ENCODE measurements at places on chromosomes 5 and 9. TPM values are rescaled to one million over a fixed set of nuclear protein-coding genes. Genes with fewer than 3 reads are reported as not detected.

Gene HRH2
- total RNA-seq, result 2.9 TPM

Gene PCDHGC4
- total RNA-seq, result 0.51 TPM

Gene SFXN1
- total RNA-seq, result 91.8 TPM

Gene CCDC192
- total RNA-seq, result not detected

Gene TRPM3
- not detected for total RNA-seq

Gene SMIM27
- total RNA-seq, result 41.8 TPM

Gene SREK1
- total RNA-seq, result 144 TPM

DNA sequence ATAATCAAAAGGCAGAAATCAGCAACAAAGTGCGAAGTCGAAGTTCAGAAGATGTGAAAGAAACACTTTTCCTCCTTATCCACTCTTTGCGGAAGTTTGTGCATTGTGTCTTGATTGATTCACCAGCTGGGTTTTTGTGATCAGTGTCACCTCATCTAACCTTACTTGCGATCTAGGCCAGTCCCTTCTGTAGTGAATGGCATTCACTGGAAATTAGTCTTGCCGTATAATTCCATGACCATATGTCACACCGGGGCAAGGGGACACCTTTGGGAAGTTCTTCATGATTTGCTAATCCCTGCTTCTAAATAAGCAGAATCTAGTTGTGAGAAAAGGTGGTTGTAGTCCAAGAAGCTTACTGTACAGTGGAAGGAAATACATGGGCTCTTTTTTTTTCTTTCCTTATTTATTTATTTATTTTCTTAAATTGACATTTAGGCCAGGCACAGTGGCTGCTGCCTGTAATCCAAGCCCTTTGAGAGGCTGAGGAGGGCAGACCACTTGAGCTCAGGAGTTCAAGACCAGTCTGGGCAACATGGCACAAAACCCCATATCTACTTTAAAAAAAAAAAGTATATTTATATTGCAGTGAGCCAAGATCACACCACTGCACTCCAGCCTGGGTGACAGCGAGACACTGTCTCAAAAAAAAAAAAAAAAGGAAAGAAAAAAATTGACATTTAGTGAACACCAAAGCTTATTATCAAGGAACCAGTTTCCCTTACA is 7.8 kb downstream of the RAI14 start:
- no peaks in the 10 kb centered on the region for H3K27me3 ChIP-seq
- no peaks in the 10 kb centered on the region for H3K36me3 ChIP-seq
- no peak overlapping the region for H3K4me3 ChIP-seq
- DNase-seq, result no peak

- H3K27me3 ChIP-seq, result no peaks in the 10 kb centered on the region
- no peak for DNase-seq
- no peaks in the 10 kb centered on the region for H3K36me3 ChIP-seq
- no peak overlapping the region for H3K27ac ChIP-seq
Measured at GRCh38 chr9:101139082-101139481, 110.6 kb downstream of the PLPPR1 start.

- peaks cover 14% of the 10 kb centered on the region for H3K4me1 ChIP-seq
- no peak for DNase-seq
- H3K36me3 ChIP-seq, result no peaks in the 10 kb centered on the region
Measured at GRCh38 chr9:127389381-127390247, 7.4 kb upstream of the SLC2A8 start.

DNA sequence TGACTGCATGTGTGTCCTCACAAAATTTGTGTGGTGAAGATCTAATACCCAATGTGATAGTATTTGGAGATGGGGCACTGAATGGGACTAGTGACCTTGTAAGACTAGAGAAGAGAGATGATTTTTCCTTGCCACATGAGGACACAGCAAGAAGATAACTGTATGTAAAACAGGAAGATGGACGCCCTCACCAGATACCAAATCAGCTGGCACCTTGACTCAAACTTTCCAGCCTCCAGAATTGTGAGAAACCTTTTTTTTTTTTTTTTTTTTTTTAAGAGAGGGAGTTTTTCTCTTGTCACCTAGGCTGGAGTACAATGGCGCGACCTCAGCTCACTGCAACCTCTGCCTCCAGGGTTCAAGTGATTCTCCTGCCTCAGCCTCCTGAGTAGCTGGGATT is 40.3 kb downstream of the UBTD2 start:
- no peak for DNase-seq
- H3K4me3 ChIP-seq, result no peak overlapping the region
- no peak overlapping the region for H3K27ac ChIP-seq
- H3K4me1 ChIP-seq, result no peaks in the 10 kb centered on the region

DNA sequence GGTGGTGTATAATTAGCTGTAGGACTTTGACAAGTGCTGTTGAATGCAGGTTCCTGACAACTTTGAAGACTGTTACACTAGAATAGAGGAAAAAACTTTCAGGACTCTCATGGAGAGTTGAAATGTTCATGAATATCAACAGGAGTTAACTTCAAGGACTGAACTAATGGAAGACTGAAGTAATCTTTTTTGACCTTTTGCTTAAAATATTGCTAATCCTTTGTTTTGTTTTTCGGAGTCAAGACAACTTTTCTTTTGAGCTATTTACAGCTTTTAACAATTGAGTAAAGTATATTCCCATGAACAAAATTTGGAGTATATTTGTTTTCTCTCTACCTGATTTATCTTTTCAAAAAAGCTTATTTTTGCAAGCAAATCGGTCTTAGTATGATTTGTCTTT is 34.1 kb upstream of the MTMR12 start:
- no peak for DNase-seq
- no peak overlapping the region for H3K27ac ChIP-seq
- no peaks in the 10 kb centered on the region for H3K36me3 ChIP-seq

GRCh38 chr9:35254237-35254636 is 92.4 kb downstream of the UNC13B start:
- H3K36me3 ChIP-seq, result no peaks in the 10 kb centered on the region
- H3K27me3 ChIP-seq, result no peaks in the 10 kb centered on the region
- no peak overlapping the region for H3K4me3 ChIP-seq
- no peak overlapping the region for H3K27ac ChIP-seq

DNA sequence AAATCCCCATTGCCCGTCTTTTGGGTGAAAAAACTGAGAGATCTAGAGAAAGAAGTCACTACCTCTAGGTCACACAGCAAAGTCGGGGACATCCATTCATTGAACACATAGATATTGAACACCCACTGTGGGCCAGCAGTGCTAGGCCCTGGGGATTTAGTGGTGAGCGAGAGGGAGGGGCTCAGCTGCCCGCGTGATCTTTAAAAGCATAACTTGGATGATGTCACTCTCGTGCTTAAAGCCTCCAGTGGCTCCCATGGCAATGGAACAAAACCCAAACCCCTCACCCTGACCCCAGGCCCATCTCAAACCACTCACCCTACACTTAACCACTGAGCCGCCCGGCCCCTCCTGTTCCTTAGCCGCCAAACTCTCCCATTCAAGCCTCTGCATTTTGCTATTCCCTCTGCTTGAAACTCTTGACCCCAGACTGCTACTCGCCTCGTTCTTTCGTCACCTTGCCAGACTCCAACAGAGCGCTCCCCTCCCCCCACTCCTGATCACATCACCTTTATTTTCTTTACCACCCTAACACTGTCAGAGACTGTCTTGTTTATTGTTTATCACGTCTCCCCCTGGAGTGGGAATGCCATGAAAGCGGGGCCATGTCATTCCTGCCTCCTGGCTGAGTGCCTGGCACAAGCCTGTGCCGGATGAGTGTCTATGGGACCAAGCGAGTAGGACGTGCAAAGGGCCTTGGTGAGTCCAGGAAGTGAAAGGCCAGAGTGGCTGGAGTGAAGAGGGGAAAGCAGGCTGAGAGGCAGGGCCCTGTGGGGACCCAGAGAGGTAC is 710 bp upstream of the PIP5KL1 start:
- H3K27ac ChIP-seq, result no peak overlapping the region
- peaks cover 9% of the 10 kb centered on the region for H3K36me3 ChIP-seq
- H3K4me1 ChIP-seq, result peaks cover 13% of the 10 kb centered on the region
- peak overlapping the region; percentile 60 for H3K4me3 ChIP-seq
- H3K27me3 ChIP-seq, result no peaks in the 10 kb centered on the region

- no peaks in the 10 kb centered on the region for H3K36me3 ChIP-seq
- H3K4me3 ChIP-seq, result no peak overlapping the region
- no peak for DNase-seq
- H3K27me3 ChIP-seq, result no peaks in the 10 kb centered on the region
- H3K27ac ChIP-seq, result no peak overlapping the region
- H3K4me1 ChIP-seq, result no peaks in the 10 kb centered on the region
Measured at GRCh38 chr5:150419630-150420270, 7.0 kb upstream of the CD74 start.

DNA sequence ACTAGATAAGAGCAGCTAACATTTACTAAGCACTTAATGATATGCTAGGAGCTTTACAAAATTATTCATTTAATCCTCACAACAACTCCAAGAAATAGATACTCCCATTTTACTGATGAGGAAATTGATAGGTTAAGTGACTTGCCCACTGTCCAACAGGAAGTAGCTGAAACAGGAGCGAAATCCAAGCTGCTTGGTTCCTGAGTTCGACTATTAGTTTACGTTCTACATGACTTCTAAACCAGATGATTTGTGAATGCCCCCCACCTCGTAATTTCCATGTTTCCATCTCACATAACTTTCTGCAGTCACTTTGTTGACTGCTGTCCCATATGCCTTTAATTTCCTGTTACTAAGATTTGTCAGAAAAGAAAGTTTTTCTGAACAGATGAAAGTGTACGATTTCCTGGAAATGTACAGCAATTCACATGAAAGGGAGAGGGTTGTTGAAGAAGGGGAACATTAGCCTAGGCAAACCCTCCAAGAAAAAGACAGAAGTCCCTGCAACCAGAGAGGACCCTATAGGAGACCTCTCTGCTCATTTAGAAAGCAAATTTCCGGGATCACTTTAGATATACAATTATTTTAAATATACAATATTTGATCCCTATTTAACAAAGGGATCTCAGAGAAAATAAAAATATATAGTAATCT is 279.1 kb upstream of the EFNA5 start:
- H3K27ac ChIP-seq, result no peak overlapping the region
- no peak for DNase-seq
- no peaks in the 10 kb centered on the region for H3K4me1 ChIP-seq
- H3K27me3 ChIP-seq, result no peaks in the 10 kb centered on the region
- no peaks in the 10 kb centered on the region for H3K36me3 ChIP-seq
- no peak overlapping the region for H3K4me3 ChIP-seq

DNA sequence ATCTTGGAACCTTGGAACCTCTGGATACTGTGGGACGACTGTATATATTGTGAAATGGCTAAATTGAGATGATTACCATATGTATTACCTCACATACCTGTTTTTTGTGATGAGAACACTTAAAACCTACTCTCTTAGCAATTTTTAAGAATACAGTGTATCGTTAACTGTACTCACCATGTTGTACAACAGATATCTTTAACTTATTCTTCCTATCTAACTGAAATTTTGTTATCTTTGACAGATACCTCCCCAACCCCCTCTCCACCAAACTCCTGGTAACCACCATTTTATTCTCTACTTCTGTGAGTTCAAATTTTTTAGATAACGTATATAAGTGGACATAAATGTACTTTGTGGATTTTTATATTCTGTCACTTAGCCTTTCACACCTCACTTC is 126.5 kb downstream of the ZCCHC7 start:
- no peaks in the 10 kb centered on the region for H3K36me3 ChIP-seq
- no peak for DNase-seq
- H3K27me3 ChIP-seq, result no peaks in the 10 kb centered on the region
- no peak overlapping the region for H3K27ac ChIP-seq
- no peak overlapping the region for H3K4me3 ChIP-seq

DNA sequence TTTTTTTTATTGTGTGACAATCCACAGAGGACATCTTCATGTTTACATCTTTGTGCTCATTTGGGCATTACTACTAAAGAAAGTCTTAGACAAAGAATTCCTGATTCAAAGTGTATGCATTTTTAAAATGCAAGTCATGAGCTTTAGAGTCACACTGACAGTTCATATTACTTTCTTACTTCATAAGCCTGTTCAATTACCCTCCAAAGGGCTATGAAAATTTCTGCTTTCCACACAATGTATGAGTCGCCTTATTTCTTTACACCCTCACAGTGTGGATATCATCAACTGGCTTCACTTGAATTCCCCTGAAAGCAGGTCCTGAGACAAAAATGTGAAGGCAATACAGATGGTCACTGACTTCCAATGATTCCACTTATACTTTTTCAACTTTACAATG is 280.4 kb upstream of the PTGER4 start:
- peaks cover 11% of the 10 kb centered on the region for H3K4me1 ChIP-seq
- H3K27me3 ChIP-seq, result no peaks in the 10 kb centered on the region
- no peak overlapping the region for H3K27ac ChIP-seq
- no peak for DNase-seq
- no peak overlapping the region for H3K4me3 ChIP-seq

- DNase-seq, result no peak
- no peaks in the 10 kb centered on the region for H3K4me1 ChIP-seq
- H3K27me3 ChIP-seq, result peaks cover 8% of the 10 kb centered on the region
- H3K4me3 ChIP-seq, result no peak overlapping the region
- H3K27ac ChIP-seq, result no peak overlapping the region
Measured at GRCh38 chr5:2288968-2289367, 406.2 kb upstream of the IRX4 start.

- H3K27ac ChIP-seq, result no peak overlapping the region
- no peaks in the 10 kb centered on the region for H3K4me1 ChIP-seq
- no peak for DNase-seq
- H3K4me3 ChIP-seq, result no peak overlapping the region
Measured at GRCh38 chr5:112086740-112087139, 329.7 kb upstream of the NREP start.

- H3K36me3 ChIP-seq, result no peaks in the 10 kb centered on the region
- H3K4me1 ChIP-seq, result no peaks in the 10 kb centered on the region
Measured at GRCh38 chr5:114789773-114790402, 379.8 kb downstream of the TRIM36 start.

DNA sequence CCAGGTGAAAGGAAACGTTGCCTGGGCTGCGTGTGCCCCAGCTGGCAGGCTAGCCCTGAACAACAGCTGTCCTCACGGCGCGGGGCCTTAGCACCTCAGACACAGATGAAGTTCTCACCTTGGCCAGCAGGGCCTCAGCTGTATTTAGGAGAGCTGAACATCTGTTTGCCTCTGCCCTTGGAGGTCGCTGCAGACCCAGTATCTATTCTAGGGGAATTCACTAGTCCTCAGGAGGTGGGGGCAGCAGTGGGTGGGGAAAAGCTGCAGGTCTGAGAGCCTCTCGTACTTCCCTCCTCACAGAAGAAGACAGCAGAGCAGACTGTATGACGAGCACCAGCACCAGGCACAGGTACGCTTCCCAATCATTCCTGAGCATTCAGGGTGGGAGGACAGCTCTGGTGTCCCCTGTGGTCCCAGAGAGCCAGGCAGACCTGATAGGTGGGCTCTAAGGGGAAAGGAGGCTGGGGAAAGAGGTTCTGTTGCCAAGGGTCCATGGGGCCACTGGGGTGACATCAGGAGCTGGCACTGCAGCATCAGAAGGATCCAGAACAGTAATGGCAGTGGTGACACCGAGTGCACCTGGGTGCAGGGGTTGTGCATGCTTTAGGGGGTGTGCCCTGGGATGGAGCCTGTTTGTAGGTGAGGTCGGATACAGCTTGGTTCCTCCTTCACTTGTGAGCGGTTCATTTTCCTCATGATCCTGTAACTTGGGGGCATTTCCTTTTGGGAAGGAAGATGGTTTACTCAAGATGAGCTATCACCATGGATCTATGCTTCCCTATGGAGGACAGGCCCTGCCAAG is 13.8 kb downstream of the CD74 start:
- H3K4me3 ChIP-seq, result no peak overlapping the region
- no peak overlapping the region for H3K27ac ChIP-seq
- no peaks in the 10 kb centered on the region for H3K27me3 ChIP-seq

GRCh38 chr5:36705055-36705454 is 98.6 kb downstream of the SLC1A3 start:
- no peaks in the 10 kb centered on the region for H3K4me1 ChIP-seq
- no peaks in the 10 kb centered on the region for H3K27me3 ChIP-seq
- peaks cover 3% of the 10 kb centered on the region for H3K36me3 ChIP-seq
- no peak overlapping the region for H3K4me3 ChIP-seq
- H3K27ac ChIP-seq, result no peak overlapping the region
